ENCODE measurements at places on chromosomes 6 and 20.
A peak's percentile ranks its signal among the peaks of the same experiment; 100 is the strongest.

DNA sequence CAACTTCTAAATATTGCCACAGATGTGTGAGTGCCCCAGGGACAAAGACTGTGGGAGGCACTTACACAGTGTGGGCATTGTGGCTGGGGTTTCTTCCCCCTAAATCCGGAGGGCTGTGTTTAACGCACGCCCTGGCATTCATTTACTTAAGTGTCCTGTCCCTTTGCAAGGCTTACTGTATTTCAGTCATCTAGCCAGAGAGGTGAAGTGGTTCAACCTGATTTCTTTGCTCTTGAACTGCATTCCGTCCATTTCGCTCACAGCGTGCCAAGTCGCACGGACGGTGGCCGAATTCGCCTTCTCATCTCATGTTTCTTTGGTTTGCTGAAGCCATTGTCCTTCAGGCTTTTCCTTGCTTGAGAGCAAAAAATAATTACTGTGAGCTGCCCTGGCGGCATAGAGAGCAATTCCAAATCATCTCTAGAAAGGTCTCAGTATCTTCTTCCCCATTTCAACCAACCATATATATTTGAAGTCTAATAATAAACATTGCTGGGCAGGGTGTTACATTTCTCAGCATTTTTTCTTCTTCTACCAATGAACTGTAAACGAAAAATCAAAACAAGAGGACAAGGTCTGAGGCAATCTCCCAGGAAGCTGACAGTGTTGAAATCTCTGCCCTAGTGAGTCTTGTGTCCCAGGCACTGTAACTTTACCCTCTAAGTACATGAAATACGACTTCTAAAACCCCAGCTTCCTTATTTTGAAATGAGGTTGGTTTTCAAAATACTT is 16.9 kb downstream of the SYTL3 start:
- DNase-seq: no peak

GRCh38 chr20:16005021-16005914 is 568.0 kb downstream of the KIF16B start:
- no peak for DNase-seq

GRCh38 chr6:71079677-71080076 is 122.8 kb upstream of the B3GAT2 start:
- no peak for DNase-seq

GRCh38 chr20:43906505-43907034 is 8.1 kb upstream of the TOX2 start:
- no peak for DNase-seq

DNA sequence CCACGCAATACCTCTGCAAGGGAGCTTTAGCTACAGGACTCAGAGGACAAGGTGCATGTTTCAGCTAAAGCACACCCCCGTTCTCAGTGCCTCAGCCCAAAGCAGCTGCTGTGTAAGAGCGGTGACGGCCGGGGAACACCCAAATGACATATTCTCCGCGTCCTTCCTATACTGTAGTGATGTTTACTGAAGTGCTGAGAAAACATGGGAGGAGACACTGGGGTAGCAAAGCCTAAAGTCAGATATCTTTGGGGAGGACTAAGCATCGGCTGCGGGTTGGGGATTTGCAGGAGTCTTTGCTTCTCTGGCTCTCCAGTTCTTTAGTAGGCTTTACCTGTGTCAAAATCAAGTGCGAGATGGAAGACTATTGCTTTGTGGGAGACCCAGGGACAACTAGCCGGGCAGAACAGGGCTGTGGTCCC is 1.7 kb downstream of the SLC22A23 start:
- peak; percentile 51 for DNase-seq

DNA sequence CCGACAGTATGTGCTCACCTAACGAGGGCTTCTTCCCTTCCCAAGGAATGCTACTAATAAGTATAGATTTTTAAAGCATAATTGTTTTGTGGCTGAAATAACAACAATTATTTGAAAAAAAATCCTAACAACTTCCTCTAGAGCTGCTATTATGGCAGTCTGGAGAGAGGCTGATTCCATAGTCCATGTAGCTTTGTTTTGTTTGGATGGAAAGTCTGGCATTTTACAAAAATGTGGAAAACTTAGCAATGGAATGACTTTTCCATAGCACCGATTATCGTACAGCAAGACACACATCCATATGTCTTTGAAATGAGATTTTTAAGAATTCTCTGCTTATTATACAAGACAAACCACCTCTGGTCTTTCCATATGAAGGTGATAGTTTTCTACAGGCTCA is 252.4 kb upstream of the TAB2 start:
- DNase-seq: no peak

GRCh38 chr20:62652894-62653305 is 10.6 kb downstream of the SLCO4A1 start:
- DNase-seq: no peak

DNA sequence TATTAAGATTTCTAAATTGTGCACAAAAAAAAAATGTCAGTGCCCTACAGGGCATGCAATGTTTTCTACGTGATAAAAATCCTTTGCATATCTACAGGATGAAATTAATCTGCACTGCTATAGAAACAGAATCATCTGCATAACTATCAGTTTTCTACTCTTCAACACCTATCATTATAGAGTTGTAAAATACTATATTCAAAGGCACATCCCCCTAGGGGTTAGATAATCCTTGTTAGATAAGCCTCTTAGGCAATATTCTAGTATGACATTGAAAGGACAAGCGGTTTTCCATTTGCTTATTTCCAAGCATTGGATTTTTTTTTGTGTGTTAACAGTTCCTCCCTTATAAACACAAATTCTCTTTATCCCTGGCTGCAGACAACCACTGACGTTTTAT is 98.7 kb upstream of the LAMA2 start:
- no peak for DNase-seq

DNA sequence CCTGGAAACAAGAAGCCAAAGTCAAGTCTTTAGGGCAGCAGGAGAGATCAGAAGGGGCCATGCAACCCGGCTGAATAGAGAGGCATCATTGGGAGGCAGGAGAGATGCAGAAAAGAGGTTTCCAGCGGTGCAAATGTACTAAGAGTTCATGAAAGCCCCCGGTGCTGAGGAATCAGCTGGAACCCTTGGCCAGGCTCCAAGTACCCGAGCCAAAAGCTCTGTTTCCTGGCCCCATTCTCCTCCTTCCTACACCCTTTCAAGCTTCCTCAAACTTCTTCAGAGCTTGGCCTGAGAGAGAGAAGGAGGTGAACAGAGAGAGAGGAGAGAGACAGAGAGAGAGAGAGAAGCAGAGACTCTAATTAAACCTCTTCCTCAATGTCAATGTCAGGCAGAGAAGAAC is 433.5 kb downstream of the PRKN start:
- no peak for DNase-seq

DNA sequence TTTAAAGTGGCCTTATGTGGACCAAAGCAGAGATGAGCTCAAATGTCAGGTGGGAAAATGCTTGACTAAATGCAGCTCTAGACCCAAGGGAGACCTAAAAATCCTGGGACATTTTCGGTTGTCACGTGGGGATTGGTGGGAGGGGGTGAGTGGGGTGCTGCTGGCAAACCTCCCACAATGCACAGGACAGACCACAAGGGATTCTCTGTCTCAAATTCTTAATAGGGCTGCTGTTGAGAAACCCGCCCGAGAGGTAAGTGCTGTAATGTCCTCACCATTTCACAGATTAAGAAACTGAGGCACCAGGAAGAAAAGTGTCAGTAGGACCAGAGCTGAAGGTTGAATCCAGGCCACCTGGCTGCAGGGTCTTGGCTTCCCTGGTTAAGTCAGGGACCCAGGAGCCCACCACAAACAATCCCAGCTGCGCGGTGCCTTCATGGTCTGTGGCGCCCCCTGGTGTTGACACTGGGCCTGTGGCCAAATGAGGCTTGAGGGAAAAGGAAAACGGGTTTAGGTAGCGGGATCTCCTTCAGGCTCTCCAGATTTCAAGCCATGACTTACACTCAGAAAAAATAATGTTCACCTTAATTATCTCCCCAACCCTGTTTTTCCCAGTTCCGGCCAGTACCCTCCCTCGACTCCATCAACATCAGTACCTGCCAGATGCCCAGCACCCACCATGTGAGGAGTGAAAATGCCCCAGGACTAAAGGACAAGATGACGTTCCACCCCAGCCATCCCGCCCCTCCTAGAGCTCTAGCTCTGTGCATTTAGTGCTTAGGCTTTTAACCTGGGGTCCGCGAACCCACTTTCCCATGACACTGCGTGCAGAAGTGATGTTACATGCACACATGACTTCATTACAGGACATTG is 7.2 kb downstream of the HLA-G start:
- DNase-seq: no peak

GRCh38 chr6:47524136-47524845 is 46.7 kb downstream of the CD2AP start:
- no peak for DNase-seq

- no peak for DNase-seq
Observed at GRCh38 chr6:13372688-13373487, 44.6 kb upstream of the TBC1D7 start.

GRCh38 chr20:53570446-53571276 is 23.0 kb downstream of the ZNF217 start:
- no peak for DNase-seq

DNA sequence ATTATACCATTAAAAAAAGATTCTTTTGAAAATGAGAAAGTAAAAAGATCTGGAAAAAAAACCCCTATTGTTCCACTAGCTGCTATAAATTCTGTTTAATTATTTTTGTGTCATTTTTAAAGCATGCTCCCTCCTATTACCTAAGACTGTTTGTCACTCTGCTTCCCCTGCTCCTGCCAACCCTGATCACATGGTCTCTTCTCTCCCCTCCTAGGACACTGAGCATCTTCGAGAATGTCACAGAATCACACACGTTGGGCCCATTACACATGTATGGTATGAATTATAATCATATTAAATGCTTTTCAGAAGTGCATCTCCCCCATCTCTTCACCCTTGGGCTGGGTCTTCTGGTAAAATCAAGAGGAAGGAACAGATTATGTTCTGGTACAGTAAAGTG is 6.2 kb downstream of the SNAP91 start:
- peak; percentile 2 for DNase-seq

GRCh38 chr6:81326881-81327561 is 425.5 kb downstream of the TENT5A start:
- DNase-seq: no peak

GRCh38 chr20:33791959-33792597 is 19.1 kb upstream of the CHMP4B start:
- DNase-seq: no peak

GRCh38 chr6:146420255-146420654 is 123.4 kb upstream of the RAB32 start:
- no peak for DNase-seq

DNA sequence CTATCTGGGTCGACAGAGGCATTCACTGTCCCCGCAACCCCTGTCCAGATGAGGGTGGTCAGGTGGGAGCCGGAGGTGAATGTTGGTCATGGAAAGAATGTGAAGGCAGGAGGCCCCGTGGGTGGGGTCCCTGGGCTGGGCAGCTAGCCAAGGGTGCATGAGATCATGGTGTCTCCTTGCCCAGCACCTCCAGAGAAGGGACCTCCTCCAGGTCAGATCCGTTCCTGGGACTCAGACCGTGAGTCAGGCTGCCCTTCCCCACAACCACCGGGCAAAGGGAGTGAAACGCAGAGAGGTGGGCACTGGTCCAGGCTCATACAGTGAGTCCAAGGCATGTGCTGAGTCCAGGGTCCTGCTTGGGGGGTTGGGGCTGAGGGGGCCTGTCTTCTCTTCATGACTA is 3.5 kb downstream of the FOXS1 start:
- DNase-seq: no peak

DNA sequence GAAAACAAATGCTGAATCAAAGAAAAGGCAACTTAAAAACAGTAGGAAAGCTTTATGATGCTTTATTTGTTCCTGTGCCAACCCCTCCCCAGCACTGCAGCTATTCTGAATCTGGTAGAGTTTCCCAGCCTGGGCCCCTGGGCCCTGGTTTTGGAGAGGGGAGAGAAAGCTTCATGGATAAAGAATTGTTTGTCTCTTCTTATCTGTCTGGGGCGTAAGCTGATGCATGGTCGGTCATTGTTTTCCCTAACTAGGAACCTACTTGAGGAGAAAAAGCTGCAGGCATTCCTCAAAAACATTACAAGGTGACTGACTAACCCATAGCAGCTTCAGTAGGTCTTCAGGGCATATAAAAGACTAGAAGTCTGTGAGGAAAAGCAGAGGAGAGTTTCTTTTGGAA is 758.1 kb upstream of the EPHA7 start:
- DNase-seq: no peak

DNA sequence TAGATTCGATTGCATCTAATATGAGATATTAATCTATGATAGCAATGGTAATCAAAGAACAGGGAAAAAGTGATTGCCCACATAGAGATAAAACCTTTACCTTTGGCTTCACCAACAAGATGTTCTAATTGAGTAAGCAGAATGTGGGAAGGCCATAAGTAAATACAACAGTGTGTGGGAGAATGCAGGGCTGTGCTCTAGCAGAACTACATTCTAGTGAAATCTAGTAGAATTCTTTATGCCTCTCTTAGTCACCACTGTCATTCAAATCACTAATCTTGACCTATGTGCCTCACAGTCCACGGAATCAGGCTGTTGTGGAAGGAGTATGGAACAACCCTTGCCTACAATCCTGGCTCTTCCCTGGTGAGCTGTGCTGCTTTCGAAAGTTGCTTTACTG is 30.4 kb upstream of the MCM9 start:
- no peak for DNase-seq

DNA sequence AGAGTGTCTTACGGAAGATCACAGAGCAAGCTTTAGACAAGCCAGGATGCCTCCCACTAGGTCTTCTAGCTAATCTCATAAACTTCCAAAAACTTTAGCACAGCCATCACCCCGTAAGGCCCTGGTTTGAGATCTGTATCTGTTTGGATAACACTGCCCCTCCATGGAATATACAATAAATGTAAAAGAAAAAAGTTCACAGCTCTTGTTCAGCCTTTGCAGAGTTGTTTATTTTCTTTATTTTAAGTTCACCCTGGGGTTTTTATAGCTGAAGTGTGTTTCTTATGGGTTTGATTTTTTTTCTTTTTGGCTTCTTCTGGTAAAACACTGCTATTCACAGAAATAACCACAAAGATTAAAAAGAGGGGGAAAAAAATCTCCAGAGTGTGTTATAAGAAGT is 125.6 kb downstream of the EYA2 start:
- DNase-seq: no peak

DNA sequence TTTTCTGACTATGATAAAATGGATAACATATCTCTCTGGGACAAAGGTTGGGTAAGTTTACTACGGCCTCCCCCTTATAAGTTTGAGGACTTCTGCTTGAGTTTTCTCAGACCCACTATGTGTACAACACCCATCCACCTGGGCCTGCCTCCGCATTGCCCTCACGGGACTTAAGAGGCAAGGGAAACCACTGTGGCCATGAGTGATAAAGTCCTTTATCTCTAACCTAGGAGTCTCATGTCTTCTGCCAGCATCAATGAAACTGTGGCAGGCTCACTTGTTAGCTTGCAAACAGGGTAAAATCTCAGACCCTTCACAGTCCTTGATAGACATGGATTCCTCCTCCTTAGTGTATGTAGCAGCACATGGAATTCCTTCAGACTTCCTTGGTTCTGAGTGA is 173.4 kb upstream of the MYLIP start:
- no peak for DNase-seq
